ENCODE measurements at places on chromosomes 12 and 14.

- peak; percentile 50 for DNase-seq
Observed at GRCh38 chr12:13049816-13050215, 5.6 kb downstream of the FAM234B start.

DNA sequence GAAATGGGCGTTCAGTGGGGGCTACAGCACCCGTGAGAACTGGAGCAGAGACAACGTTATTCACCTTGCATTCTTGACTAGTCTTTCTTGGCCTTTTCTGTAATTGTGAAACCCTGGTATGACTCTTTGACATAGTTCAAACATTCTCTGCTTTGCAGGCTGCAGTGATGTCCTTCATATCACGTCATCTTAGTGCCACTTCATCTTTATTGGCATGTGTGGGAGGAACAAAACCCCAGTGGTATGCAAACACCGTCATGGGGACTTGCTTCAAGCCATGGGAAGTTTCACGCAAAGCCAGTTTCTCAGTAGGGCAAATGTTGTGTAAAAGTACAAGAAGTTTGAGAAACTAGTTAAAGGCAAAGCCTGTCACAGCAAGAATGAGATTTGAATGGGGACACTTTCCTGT is 20.2 kb upstream of the DUSP16 start:
- DNase-seq: no peak

- no peak for DNase-seq
Observed at GRCh38 chr12:45406988-45407850, 191.3 kb downstream of the ANO6 start.

GRCh38 chr14:100873096-100873482 is 30.4 kb downstream of the RTL1 start:
- no peak for DNase-seq

- DNase-seq: no peak
Observed at GRCh38 chr12:106986135-106986534, 811 bp downstream of the MTERF2 start.

- DNase-seq: peak; percentile 43
Observed at GRCh38 chr12:26239852-26240815, 44.8 kb downstream of the SSPN start.

GRCh38 chr12:51905471-51906429 is 1.6 kb upstream of the ACVRL1 start:
- no peak for DNase-seq

GRCh38 chr12:110694330-110694901 is 5.5 kb upstream of the HVCN1 start:
- DNase-seq: no peak

DNA sequence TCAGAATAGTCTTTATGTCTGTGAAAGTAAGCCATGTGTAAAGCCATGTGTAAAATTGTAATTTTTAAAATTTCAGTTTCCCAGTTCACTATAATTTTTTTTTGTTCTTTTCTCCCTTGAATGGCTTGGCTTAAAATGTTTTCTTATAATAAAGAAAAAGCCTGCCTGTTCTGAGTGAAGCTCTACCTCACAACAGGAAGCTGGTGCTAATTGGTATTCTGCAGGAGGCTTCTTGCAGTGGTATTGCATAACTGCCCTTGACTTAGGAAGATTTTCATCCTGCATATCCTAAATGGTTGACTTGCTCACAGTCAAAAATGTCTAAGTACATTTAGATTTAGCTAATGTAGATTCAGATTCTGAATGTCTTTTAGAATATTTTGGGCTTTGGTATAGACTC is 49.5 kb downstream of the ATP2A2 start:
- peak; percentile 69 for DNase-seq

DNA sequence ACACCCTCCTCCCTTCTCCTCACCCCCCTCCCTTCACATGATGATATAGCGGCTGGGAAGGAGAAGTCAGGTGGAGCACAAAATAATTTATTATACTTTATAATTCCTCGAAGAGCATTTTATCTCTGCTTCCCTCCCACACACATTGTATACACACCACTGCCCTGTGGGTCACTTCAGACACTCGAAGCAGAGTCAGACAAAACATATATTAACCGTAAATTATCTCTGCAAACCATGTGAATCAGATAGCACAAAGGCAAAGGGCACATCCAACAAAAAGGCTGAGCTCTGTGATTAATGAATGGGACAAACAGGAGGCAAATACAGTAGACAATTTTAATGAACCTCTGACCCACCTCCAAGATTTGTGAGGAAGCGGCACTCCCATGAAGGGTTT is 450.7 kb downstream of the GALC start:
- DNase-seq: no peak

- DNase-seq: no peak
Observed at GRCh38 chr14:32590157-32590556, 261.1 kb downstream of the AKAP6 start.

DNA sequence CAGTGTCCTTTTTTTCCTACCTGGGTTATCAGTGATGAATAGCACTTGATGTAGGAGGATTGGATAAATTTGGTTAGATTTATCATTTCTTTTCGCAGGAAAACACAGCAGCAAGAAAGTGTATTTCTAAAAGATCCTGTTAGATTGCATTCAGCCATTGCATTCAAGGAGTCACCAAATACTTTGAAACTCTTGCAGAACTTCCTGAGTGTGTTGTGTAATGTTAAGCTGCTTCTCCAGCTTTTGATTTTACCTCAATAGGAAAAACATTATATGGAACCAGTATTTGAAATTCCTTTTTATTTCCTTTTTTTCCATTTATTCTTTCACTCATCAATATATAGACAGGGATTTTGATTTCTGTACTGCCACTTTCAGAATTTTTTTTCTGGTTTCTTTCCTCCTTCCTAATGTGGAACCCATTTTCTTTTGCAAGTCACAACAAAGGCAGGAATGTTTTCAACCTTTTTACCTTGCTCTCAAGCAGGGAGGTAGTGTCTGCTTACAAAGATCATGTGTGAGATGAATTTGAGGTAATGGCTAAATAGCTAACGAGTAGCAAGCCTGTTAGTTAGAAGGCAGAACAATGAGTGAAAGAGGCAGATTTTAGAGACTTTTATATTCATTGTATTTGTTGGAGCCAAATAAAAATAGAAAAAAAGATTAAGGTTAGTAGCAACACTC is 56.2 kb downstream of the PPHLN1 start:
- DNase-seq: no peak

- no peak for DNase-seq
Observed at GRCh38 chr14:33668066-33668465, 282.8 kb downstream of the EGLN3 start.

GRCh38 chr12:64760808-64761573 is 1.8 kb upstream of the GNS start:
- no peak for DNase-seq

GRCh38 chr12:3554371-3555115 is 63.5 kb downstream of the PRMT8 start:
- no peak for DNase-seq

- DNase-seq: peak; percentile 90
Observed at GRCh38 chr12:120228291-120229070, 27.6 kb upstream of the RPLP0 start.

DNA sequence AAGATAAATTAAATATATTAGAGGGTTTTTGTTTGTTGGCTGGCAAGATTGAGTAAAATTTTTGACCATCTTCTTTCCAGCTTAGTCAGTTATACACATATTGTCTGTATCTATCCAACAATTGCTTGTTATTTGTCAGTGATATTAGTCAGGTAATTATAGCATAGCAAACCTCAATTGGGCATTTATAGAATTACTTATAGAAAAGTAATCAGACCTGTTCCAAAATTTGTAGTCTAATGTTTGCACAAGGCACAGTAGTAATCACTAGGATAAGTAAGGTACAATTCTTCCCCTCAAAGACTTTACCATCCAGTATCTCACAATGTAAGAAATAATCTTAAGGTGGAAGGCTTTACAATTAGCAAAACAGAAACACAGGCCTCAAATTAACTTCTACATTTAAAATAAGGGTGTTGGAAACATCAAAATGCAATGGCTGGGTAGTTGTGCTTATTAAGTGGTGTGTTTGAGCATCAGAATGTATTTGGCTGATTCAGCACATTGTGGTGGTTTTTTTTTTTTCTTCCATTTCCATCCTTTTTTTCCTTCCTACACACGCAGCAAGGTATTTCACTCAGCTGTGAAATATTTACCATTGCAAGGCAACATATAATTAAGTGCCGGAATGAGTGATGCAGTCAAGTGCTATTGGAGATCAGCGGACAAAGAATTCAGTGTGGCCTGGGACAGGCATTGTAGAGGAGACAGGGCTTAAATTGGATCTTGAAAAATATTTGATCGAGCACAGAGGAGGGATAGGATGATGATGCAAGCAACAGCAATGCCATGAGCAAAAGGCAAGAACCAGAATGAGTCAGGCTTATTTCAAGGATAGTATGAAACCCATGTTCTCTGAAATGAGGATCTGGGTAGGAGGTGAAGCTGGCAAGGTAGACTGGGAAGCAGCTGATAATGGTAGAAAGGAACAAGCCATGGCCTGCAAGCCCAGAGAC is 178.2 kb downstream of the AKAP6 start:
- DNase-seq: no peak

GRCh38 chr14:86430853-86431252 is 900.9 kb downstream of the FLRT2 start:
- DNase-seq: no peak

DNA sequence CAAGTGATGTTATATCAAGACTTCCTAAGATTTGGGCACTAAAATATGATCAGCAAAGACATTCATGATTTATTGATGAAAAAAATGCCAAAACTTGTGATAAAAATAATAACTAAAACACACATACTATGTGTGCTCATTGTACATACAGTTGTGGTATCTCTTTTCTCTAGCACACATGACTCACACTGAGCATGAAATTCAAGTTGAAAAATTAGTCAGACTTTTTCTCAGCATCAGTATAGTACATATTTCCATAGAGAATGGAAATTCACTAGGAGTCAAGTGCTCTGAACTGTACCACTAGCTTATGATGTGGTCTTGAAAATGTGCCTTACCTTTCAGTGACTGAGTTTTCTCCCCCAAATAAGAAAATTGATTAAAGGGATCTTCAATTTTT is 471.8 kb upstream of the FLRT2 start:
- no peak for DNase-seq

- DNase-seq: no peak
Observed at GRCh38 chr12:91328451-91328850, 145.8 kb upstream of the DCN start.

GRCh38 chr12:76270657-76271358 is 77.4 kb downstream of the BBS10 start:
- DNase-seq: no peak

DNA sequence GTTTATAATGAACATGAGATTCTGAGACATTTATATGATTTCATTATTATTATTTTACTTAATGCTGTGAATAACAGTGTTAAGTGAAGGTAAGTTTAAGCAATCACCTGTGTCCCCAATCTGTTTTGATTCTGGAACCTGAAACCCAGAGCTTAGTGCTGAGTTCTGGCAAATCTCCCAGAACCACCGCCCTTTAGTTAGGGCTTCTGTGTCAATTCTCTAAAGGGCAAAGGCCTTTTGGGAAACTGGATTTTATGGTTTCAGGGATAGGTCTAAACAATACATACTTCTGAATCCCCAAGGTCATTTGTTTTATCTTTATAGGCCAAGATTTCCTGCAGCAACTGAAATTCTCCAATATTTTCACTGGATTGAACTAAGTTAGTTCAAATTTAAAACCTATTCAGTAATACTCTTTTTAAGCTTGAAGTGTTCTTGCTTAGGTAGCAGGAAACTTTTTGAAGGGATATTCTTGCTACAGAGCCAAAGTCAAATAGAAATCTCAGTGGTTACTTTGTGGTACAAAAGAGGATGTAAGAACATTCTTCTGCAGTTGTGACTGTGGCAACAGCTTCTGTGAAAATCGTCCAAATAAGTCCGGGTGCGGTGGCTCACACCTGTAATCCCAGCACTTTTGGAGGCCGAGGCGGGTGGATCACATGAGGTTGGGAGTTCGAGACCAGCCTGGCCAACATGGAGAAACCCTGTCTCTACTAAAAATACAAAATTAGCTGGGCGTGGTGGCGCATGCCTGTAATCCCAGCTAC is 10.0 kb upstream of the PKP2 start:
- no peak for DNase-seq

GRCh38 chr14:99249389-99249788 is 22.6 kb downstream of the BCL11B start:
- DNase-seq: no peak

DNA sequence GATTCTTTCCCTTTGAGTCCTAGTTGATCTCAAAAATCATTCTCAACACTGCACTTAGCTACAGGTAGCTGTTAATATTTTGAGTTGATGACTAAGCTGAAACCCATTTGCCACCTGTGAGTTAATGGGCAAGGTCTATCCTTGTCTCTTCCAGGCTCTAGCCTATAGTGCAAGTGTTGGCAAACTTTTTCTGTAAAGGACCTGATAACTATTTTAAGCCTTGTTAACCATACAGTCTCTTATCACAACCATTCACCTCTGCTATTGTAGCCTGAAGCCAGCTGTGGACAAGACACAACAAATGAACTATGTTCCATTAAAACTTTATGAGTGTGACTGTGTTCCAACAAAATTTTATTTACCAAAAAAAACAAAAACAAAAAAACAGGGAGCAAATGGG is 19.4 kb downstream of the RAP1B start:
- no peak for DNase-seq

DNA sequence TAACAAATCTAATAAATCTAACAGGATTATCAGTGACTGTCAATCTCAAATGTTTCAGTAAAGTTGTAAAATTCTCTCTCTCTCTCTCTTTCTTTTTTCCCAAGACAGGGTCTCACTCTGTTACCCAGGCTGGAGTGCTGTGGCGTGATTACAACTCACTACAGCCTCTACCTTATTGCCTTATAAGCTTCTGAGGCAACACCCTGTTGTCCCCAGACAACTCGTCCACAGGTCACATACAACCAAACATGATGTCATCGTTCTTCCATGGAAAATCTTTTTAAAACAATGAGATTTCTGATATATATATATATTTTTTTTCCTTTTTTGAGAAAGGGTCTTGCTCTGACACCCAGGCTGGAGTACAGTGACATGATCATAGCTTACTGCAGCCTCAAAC is 151.4 kb upstream of the RGS6 start:
- DNase-seq: no peak

- DNase-seq: peak; percentile 10
Observed at GRCh38 chr12:57829025-57829777, 10.7 kb upstream of the AVIL start.

- DNase-seq: no peak
Observed at GRCh38 chr12:68919581-68920239, 13.3 kb downstream of the CPM start.

- no peak for DNase-seq
Observed at GRCh38 chr12:122206976-122207375, 3.5 kb downstream of the B3GNT4 start.
